Kidney (tissue), 22 donors: ENCODE measurements at places on chromosomes 16 and 17.
A peak's percentile ranks its signal among the peaks of the same experiment; 100 is the strongest.

- DNase-seq, result peak; percentile 77
Observed at GRCh38 chr16:84836234-84836647, 16.5 kb downstream of the CRISPLD2 start.

- no peak for DNase-seq
Observed at GRCh38 chr16:89373355-89374110, 116.8 kb downstream of the ANKRD11 start.

DNA sequence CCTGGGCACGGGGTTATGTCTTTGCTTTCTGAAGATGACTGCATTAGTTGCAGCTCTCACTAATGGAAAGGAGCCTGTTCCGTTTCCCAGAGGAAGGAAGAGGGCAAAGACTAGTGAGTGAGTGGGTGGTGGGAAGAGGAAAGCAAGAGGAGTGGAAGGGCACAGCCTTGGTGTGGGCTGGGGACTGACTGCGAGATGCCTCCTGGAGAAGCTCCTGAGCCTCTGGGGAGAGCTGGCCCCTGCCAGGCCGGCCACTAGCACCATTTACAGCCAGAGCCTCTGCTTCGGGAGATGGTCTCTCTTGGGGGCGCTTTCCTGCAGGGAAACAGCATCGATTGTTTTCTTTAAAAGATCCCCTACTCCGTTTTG lies 825 bp upstream of the RHBDL3 start:
- DNase-seq, result peak; percentile 55

DNA sequence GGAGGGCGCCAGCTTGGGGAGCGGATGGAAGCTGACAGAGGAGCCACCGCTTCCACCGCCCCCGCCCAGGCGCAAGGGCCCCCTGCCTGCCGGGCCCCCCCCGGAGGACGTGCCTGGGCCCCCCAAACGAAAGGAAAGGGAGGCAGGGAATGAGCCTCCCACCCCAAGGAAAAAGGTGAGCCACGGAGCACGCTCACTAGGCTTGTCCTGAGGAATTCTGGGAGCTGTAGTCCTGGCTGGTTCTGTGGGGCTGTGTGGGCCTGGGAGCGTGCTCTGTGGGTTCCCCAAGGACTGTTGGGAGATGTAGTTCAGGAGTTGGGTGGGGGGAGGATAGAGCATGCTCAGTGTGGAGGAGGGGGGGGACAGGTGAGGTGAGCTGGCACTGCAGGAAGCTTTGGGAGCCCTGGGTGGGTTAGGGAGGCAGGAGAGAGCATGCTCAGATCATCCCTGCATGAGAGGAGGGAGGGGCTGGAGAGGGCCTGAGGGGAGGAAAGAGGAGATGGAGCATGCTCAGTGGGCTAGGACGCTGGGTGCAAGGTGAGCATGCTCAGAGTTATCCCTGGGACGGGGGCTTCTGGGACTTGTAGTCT lies 4.5 kb downstream of the FBXL19 start:
- peak; percentile 95 for DNase-seq

DNA sequence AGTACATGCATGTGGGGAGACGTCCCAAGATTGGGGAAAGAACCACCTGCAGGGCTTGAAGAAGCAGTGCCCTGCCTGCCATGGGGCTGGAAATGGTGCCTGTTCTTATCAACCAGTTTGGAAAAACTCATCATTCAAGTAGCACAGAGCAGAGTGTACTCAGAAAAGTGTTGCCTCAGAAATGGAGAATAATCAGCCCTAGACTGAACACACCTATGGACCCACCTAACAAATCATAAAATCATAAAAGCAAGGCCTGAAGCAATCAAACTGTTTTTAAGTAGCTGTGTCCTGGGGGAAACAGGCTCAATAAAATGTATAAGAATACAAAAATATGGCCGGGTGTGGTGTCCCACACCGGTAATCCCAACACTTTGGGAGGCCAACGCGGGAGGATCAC lies 11.2 kb downstream of the QRICH2 start:
- DNase-seq, result no peak

DNA sequence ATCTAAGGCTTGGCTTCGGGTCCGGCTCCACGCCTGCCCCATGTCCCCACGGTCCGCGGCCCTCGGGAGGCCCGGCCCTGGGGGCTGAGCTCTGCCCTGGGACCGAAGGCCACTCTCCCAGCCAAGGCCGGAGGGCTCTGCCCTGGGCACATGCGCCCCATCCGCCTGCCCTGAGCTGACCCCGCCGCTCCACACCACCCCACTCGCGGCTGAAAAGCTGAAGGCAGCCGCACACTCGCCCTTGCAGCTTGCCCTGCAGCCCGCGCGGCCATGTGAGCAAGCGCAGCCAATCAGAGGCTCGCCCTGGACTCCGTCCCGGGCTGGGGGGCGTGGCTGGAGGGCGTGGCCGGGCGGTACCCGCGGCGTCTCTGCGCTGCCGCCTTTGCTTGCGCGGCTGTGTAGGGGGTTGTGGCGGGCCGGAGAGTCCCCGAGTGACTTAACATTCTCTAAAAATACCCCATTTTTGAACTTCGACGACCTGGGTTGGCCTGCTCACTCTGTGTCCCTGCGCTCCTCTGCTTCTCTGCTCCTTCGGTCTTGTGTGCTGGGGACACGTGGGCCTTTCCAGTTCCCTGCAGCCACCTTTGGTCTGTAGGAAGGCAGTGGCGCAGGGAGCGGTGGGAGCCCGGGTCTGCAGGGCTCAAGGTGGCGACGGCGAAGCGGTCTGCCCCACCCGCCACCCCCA lies 8.8 kb upstream of the MAP2K3 start:
- DNase-seq, result peak; percentile 98

DNA sequence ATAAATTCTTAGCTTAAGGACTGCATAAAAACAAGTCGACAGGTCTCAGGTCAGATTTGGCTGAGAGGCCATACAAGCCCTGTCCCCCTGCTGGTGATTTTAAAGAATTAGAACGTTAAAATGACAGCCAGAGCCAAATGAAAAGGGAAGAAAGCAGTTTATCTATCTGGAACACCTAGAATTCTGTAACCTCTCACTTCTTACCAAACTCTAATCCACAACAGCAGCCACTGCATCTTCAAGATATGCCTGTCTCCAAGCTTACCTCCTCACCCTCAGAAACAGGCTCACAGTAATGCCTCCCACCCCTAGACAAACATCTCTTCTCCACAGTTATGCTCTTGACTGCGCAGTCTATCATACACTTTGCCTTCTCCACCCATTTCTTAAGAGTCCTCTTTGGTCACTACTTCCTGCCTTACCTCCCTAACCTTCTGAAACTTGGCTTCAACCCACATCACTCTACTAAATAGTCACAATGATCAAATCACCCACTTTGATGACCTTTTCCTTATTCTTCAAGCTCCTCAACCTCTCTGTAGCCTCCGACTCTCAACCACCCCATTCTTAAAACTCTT lies 14.2 kb downstream of the ANKFY1 start:
- DNase-seq, result peak; percentile 7
